Astrocyte (in vitro differentiated cells and primary cell): ENCODE measurements at places on chromosomes 2 and 18.

DNA sequence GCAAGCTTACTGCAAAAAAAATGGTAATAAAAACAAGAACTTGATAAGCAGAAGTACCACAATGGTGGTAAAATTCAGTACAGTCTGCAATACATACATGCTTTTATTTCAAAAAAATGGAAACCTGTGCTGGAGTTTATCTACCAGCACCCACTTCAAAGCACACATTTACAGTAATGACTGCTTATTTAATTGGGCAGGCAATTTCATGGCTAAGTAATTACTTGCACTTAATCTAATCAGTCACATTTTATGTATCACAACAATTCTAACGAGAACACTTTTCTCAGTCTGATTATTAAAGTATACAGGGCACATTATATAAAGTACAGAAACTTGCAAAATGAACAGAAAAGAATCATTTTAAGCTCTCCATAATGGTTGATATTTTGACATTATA lies 5.2 kb downstream of the APCDD1 start:
- DNase-seq = no peak

DNA sequence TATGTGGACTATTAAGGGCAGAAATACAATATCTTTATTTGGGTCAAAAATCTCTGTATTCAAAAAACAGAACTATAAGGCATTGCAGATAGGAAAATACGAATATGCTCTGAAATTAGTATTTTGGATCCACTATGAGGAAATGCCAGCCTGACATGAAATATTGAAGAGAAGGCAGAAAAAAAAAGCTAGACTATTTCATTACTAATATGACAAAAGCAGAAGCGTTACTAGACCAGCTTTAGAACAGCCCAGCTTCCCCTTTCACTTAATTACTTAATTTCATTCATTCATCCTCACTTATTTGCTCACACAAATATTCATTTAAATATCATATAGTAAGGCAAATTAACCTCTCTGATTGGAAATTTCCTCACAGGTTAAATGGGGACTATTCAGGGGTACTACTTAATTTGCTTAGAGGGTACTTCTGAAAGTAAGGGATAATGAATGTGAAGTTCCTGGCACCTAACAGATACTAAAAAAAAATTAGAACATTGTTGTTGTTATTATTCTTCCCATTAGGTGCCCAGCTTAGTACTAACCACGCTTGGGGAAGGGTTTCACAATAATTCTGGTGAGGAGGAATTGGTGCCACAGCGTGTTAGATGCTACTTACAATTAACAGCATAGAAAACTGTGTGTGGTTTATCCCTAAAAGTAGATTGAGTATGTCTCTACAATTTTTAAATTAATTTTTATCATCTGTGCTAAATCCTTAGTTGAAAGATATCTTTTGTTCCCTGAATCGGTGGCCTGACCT lies 71.1 kb upstream of the CTLA4 start:
- no peak for DNase-seq

GRCh38 chr2:157056200-157056676 lies 201.3 kb upstream of the GALNT5 start:
- peak; percentile 84 for DNase-seq

- DNase-seq = peak; percentile 61
Observed at GRCh38 chr2:1856922-1857321, 112.6 kb upstream of the PXDN start.

- DNase-seq = no peak
Observed at GRCh38 chr2:955829-956731, 5.4 kb downstream of the SNTG2 start.

DNA sequence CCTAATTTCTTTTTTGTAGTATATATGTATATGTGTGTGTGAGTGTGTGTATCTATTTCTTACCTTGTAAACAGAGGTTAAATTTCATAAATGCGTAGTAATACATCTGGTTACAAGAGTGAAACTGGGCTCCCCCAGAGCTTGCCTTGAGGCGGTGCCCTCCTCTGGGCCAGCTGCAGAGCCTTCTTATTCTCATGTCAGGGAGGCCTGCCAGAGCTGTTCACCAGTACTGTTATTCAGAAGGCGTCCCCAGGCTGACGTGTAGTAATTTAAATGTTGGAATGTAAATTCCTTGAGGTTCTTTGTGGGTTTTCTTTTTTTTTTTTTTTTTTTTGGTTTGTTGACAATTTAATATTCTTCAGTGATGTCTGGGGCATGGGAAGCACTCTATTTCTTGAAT lies 11.2 kb downstream of the COPS8 start:
- DNase-seq = peak; percentile 55

DNA sequence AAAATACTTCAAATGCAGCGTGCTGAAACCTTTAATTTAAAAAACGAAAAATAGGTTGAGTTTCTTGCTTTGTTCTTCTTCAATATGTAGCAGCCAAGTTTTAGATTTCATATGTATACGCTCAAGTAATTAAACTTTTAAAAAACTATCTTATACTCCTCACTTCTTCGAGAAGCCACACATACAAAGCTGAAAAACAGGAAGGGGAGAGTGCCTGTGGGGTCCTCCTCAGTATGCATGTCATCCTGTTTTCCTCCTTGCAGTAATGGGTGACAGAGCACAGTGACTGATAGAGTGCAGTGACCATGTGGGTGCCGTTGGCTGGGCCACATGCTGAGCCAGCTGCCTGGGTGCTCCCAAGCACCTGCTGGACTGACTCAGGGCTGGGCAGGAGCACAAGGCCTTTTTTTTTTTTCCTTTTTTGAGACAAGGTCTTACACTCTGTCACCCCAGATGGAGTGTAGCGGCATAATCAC lies 33.3 kb downstream of the UXS1 start:
- DNase-seq = no peak

GRCh38 chr2:56681659-56682396 lies 498.0 kb downstream of the CCDC85A start:
- peak; percentile 77 for DNase-seq

DNA sequence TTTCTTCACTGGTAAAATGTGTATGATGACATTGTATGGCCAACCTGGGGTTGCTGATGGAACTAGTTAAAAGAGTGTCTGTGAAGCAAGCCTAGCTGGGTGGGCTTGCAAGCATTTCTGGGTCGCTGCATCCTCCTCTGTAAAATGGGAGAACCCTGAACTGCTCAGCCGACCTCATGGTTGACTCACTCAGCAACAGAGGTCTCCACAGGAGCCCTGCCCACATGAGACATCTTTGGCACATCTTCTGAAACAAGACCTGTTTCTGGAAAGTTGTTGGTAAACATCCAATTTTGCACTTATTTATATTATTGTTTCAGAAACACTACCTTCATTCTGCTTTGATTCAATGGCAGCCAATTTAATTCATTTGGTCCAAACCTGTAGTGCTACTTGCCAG lies 52.6 kb downstream of the BCL11A start:
- no peak for DNase-seq

DNA sequence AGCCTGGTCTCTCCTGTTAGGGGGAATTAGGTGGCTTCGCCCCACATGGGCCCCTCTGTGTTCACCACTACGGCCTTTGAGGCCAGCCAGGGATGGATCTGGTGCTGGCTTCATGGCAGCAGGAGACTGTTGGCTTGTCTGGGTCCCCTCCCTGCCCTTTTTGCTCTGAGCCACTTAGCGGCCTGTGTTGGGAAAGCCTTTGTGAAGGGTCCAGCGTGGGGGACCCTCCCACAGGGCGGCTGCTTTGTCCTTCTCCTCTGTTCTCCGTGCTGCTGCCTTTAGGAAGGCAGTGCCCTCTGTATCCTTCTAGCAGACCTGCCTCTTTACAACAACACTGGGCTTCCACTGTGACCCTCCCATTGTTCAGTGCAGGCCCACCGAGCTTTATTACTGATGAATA lies 118.4 kb downstream of the TSN start:
- no peak for DNase-seq

DNA sequence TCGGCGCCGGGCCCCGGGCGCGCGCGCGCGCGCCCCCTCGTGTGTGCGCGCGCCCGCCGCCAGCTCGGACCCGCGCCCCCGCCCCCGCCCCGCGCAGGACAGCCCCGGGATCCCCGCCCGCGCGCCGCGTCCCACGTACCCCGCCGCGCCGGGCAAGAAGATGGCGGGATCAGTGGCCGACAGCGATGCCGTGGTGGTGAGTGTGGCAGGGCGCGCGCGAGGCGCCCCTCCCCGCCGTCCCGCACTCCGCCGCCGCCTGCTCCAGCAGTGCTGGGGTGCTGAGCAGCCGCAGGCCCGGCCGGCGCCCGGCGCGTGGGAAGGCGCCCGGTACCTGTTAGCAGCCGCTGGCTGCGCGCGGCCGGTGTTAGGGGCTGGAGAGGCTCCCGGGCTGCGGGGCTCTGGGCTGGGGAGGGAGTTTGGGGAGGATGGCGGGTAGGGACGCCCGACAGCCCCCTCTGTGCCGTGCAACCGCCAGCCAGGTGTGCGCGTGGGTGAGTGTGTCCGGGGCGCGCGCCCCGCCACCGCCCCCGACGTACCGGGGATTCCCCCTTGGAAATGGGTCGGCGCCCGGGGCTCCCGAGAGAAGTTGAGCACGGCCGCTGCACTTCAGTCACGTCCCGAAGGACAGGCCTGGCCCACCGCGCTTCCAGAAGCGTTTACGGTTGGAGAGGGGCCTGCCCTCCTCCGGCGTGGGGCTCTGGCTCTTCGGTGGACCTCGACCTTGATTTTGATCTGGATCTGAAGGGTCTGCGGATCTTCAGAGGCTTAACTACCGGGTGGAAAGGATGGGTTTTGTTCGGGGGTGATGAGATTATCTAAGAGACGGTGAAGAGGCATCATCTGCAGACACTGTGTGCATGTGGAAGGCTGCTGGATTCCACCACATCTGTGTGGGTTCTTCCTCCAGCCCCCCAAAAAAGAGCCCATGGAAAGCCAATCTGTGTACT lies 697 bp downstream of the LGALSL start:
- DNase-seq = peak; percentile 47

DNA sequence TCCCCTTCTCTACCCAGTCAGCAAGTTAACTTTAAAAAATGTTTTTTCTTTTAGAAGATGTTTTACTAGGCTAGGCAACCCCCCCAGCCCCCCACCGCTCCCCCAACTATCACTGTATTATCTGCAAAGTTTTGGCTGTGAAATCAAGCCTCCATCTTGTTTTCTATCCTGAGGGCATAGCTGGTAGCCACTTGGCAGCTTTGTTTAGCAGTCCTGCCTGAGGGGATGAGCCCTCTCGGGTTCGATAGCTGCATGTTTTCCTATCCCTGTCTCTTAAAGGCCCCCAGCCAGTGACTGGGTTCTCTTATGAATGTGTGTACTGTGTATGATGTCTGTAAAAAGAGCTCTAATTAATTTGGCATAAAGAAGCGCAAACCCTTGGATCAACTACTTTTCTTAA lies 43.4 kb downstream of the MRO start:
- DNase-seq = no peak

GRCh38 chr2:217955881-217956493 lies 46.8 kb downstream of the TNS1 start:
- DNase-seq = no peak

DNA sequence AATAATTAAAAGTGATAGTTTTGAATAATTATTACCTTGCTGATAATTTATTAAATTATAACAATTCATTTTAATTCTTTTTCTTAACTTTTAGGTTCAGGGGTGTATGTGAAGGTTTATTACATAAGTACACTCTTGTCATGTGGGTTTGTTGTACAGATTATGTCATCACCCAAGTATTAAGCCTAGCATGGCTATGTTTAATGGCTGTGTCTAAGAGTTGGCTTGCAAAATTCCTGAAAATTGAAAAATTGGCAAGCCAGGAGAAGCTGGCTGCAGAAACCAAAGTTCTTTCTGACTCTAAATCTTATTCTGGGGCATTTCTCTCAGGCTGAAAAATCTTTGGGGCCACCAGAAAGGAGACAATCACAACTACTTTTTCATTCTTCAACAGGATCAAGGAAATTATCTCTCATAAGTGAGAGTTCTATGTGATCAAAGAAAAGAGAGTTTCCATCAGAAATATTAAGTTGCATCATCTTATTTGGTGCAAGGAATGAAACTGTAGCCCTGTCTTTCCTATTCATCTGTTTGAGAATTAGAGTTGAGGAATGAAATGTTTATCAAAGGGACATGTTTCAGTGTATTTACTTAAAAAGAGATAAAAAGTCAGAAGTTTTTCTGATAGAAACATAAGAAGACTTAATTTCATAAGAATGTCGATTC lies 412.1 kb upstream of the CDH2 start:
- peak; percentile 70 for DNase-seq

DNA sequence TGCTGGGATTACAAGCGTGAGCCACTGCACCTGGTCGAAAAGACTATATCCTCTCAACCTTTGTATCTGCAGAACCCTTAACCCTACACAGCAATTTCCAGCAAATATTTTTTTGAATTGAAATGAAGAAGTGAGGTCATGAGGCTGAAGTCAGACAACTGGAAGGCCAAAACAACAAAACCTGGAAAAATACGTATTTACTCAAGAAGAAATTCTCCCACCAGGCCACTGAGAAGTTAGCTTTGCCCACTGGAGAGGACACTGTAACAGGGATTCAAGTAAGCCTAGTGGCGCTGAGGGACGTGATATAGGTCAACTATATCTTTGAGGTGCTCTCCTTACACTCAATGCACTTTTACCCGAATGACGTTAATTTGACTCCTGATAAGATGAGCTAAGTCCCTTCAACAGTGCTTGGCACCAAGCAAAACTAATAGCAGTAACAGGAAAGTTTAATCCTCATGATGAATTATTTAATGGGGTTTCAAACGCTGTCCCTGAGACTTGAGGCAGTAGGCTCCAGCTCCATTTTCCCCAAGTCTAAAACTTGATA lies 1.9 kb downstream of the HDLBP start:
- no peak for DNase-seq

- no peak for DNase-seq
Observed at GRCh38 chr2:46781468-46782189, 134.0 kb downstream of the MCFD2 start.

- DNase-seq = no peak
Observed at GRCh38 chr2:164903951-164904350, 51.4 kb downstream of the SLC38A11 start.

DNA sequence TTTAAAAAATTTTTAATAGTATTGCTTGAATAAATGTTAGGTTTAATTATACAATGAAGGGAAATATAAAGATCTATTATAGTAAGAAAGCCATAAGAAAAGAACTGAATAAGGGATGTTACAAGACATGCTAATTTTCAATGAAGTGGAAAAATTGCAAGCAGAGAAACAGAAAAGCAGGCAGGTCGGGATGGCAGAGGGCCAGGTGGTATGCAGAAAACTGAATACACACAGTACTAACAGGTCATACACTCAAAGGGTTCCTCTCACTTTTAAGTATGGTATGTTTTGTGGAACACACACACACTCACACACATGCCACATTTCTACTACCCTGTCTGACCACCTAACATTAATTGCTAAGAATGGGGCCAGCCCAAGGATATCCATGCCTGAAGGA lies 76.7 kb upstream of the DTNA start:
- DNase-seq = no peak

- peak; percentile 74 for DNase-seq
Observed at GRCh38 chr2:40511661-40512213, 59.8 kb upstream of the SLC8A1 start.

- no peak for DNase-seq
Observed at GRCh38 chr2:45643543-45644542, 7.6 kb upstream of the PRKCE start.

- peak; percentile 71 for DNase-seq
Observed at GRCh38 chr2:187614756-187615155, 60.5 kb upstream of the TFPI start.

- DNase-seq = peak; percentile 58
Observed at GRCh38 chr2:197107291-197108269, 181.1 kb upstream of the PGAP1 start.

- DNase-seq = no peak
Observed at GRCh38 chr2:8515864-8516533, 165.9 kb upstream of the ID2 start.

- DNase-seq = no peak
Observed at GRCh38 chr2:98859323-98859722, 76.7 kb downstream of the CRACDL start.

GRCh38 chr2:98568161-98568956 lies 40.0 kb downstream of the COA5 start:
- peak; percentile 26 for DNase-seq

- DNase-seq = no peak
Observed at GRCh38 chr2:144489315-144489916, 30.5 kb downstream of the ZEB2 start.
